ENCODE measurements at places on chromosomes 7 and 10. TPM values are rescaled to one million over a fixed set of nuclear protein-coding genes. Genes with fewer than 3 reads are reported as not detected.

SLC18A2 gene
- 1.0 TPM for total RNA-seq

PVRIG gene
- total RNA-seq: not detected

LSM5 gene
- total RNA-seq: 18.3 TPM

TRIL gene
- total RNA-seq: 15.1 TPM

NKX2-3 gene
- 1.0 TPM for total RNA-seq

C10orf105 gene
- not detected for total RNA-seq

CALHM1 gene
- total RNA-seq: not detected

SP8 gene
- not detected for total RNA-seq

CCDC146 gene
- total RNA-seq: 16.7 TPM
